CD4-positive, alpha-beta T cell treated with Interleukin-6 for 4 hours (primary cell): ENCODE measurements at places on chromosomes 7 and 10.
A peak's percentile ranks its signal among the peaks of the same experiment; 100 is the strongest.

- no peak for DNase-seq
These were observed 77.9 kb downstream of the PARD3 start for GRCh38 chr10:34736976-34737771.

GRCh38 chr7:44309271-44310091 is 15.9 kb downstream of the CAMK2B start:
- DNase-seq: peak; percentile 49

GRCh38 chr10:43479275-43479674 is 42.4 kb downstream of the ZNF487 start:
- DNase-seq: no peak

DNA sequence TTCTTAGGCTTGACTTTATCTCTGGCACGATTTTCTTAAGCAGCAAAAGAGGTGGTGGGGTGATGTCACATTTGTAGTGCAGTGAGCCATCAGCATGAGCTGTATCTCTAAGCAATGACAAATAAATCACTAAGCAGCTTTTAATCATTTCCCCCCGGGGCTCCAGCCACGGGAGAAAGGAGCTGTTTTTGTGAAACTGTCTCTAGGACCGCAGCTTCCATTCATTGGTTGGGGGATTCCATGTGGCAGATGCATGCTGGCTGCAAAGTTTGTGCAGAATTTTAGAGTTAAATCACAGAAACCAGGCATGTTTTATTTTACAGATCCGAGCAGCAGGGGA is 464 bp downstream of the KIAA1217 start:
- no peak for DNase-seq

GRCh38 chr10:70847659-70848360 is 32.1 kb downstream of the SGPL1 start:
- DNase-seq: no peak

DNA sequence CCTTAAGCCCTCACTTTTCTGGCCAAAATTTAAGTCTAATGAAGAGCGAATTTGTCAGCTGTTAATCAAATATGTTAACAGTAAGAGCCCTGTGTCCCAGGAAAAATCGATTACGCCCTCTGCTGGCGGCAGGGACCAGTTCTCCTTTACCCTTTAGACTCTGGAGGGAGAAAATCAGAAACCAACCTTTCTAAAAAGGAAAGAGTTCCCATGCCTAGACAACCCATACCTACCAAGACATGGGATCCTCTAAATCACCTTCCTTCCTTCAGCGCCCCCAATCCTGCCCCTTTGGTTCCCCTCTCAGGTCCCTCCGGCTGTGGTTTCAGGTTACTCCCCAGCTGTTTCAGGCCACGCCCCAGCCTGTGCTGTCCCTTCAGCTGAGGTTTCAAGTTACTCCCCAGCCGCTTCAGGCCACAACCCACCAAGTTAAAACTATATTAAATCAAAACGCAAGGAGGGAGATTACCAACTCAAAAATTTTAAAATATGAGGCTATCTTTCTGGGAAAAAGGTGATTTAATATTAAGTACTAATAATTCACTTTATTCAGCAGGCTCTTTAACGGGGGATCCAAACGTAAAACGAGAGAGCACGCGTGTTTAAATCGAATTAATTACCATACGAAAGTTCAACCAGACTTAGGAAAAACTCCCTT is 1.4 kb upstream of the AKR1B15 start:
- peak; percentile 79 for DNase-seq
